ENCODE measurements at places on chromosomes 16 and 17.

- no peak for DNase-seq
Measured at GRCh38 chr16:85398050-85398451, 215.1 kb upstream of the GSE1 start.

DNA sequence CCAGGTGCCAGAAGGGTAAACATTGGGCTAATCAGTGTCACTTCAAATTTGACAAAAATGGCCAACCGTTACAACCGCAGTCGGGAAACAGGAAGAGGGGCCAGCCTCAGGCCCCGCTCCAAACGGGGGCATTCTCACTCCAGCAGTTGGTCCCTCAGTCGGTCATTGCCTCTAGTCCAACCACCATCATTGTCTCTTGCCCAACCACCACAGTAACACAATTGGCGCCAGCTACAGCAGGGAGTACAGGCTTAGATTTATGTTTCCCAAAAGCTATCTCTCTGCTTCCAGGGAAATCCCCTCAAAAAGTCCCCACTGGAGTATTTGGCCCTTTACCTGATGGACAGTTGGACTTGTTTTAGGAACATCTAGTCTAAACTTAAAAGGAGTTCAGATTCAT lies 20.3 kb downstream of the ALOX15B start:
- no peak for DNase-seq

- no peak for DNase-seq
Measured at GRCh38 chr16:28210264-28210663, 1.5 kb downstream of the XPO6 start.

GRCh38 chr17:63150490-63150889 lies 184.5 kb downstream of the TANC2 start:
- DNase-seq: no peak

DNA sequence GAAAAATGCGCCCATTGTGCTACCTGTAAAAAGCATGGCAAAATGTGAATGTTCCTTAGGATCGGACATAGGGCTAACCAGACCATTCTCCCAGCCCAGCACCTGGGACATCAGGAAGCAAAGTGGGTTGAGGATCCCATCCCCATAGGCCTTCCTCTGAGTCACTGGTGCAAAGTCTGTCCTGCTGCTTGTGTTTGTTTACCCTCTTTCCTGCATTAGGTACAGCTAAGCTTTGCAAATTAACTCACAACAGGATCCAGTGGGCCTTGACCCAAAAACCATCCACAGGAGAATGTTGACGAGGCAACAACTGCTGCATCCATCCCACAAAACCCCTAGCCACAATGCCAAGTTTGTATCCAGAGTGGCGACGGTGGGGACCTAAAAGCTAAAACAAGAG lies 106.2 kb downstream of the GRIN2A start:
- DNase-seq: no peak

DNA sequence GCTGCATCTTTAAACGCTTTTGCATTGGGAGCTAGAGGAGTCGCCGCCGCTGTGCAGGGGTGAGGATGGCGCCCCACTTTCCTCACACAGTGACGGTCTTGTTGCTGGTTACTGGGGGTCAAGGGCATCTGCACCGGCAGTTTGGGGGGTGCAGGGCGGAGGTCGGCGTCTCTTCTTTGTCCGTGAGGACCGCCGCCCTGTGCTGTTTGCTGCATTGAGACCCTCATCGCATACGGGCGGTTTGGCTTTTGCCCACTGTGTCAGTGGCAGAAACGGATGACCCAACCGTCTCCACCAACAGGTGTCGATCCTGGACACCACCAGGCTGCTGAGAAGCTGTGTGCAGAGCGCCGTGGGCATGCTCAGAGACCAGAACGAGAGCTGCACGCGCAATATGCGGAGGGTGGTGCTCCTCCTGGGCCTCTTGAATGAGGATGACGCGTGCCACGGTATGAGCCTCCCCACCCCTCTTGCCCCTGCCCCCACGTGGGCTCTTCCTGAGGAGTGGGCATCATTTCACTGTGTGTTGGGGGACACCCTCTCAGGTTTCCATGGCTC lies 61.2 kb upstream of the ENDOV start:
- DNase-seq: no peak

GRCh38 chr16:64356267-64356666 lies 765.6 kb downstream of the CDH11 start:
- peak; percentile 5 for DNase-seq

All from H54 (cell line).